Heart right ventricle (tissue), 16 donors: ENCODE measurements at places on chromosomes 7 and 10. TPM values are rescaled to one million over a fixed set of nuclear protein-coding genes. Genes with fewer than 3 reads are reported as not detected.
A peak's percentile ranks its signal among the peaks of the same experiment; 100 is the strongest.

Gene MOGAT3
- not detected for polyA plus RNA-seq

- no peak for DNase-seq
Measured at GRCh38 chr7:100175296-100175935, 1.8 kb downstream of the GPC2 start.

GRCh38 chr7:98165827-98166667 lies 45.2 kb upstream of the BHLHA15 start:
- peak; percentile 50 for DNase-seq

Gene KIF11
- 0.20 TPM for polyA plus RNA-seq

GRCh38 chr7:27193335-27194001 lies 6.4 kb downstream of the HOXA13 start:
- no peak for DNase-seq

DNA sequence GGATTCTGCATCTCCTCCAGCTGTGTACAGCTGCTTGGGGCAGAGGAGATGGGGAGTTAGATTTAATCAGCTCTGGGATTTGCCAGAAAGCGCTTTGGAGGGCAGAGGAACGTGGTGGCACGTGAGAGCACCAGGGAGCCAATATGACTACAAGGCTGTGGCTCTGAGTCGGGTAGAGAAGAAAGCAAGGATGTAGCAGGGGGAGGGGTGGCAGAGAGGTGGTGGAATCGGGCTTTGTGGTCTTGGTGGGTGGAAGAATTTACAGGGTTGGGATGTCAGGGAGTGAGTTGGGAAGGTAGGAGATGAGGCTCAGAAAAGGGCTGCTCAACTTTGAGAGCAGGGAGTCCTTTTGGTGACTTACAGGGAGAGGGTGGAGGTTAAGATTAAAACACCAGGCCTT lies 113.6 kb downstream of the CCNY start:
- no peak for DNase-seq

Gene SEM1
- polyA plus RNA-seq: 86.2 TPM

- DNase-seq: no peak
Measured at GRCh38 chr10:48881937-48882336, 57.7 kb downstream of the LRRC18 start.

Gene SAMD9L
- 6.4 TPM for polyA plus RNA-seq

Gene CHN2
- 15.4 TPM for polyA plus RNA-seq

DNA sequence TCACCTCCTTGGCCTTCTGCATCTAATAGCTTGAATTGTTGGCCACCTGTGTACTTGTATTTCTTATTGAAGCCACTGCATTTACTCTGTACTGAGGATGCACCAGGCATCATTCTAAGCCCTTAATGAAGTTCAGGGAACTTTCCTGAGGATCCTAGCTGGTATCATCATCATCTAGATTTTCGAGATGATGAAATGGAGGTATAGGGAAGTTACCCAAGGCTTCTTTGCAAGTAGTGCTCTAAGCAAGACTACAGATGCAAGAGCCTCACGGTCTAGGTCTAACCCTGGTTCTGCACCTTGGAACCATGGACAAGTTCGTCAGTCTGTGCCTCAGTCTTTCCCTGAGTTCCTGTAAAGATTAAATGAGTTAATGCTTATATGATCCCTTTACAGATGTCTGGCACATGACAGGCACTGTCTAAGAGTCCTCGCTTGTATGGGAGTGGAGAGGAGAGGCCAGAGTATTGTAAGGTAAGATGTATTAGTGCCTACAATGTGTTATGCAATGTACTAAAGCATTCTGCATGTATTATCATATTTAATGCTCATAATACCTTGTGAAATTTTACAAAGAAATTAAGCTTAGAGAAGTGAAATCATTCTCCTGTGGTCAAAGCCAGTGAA lies 145.1 kb downstream of the KCNMA1 start:
- DNase-seq: no peak

Gene CARD11
- 0.22 TPM for polyA plus RNA-seq

Gene VGF
- polyA plus RNA-seq: 0.17 TPM

Gene TNS3
- polyA plus RNA-seq: 6.7 TPM

Gene TAS2R3
- polyA plus RNA-seq: not detected

DNA sequence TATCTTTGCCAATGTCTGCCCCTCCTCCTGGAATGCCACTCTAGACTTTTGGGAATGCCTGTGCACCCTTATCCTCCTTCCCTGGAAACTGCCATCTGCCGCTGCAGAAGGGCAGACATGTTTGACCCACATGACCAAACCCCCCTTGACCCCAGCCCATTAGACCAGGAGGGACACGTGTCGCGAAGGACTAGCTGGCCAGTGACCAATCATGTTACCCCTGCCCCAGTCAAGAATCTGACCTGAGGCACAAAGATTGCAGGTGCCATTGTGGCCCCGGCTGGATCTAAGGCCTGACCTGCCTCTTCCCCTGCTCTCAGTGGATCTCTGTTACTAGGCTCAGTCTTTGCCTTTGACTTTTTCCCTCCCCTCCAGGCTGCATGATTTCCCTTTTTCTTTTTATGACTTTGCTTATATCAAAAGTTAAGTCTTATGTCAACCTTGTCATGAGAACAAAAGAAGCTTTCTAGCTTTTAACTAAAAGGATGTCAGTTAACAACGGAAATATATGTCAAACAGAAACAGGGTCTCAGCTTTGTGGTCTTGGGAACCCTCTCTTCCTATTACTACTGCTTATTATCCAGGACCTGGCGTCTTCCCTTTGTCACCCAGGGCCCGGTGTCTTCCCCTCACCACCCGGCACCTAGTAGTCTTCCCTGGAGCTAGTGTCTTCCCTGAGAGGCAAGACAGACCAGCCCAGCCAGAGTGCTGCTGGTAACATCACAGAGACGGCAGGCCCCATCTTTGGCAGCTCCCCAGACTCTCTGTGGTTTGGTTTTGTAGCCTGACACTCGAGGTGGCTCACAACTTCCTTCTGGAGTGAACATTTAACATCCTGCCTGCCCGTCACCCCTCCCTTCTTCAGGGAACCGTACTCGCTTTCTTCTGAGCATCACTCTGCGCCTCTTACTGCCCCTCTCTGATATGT lies 24.4 kb upstream of the PPIF start:
- peak; percentile 36 for DNase-seq

GRCh38 chr7:131844369-131844768 lies 287.9 kb upstream of the PODXL start:
- no peak for DNase-seq

Gene MET
- polyA plus RNA-seq: 4.7 TPM

- no peak for DNase-seq
Measured at GRCh38 chr10:80528185-80528700, 9.5 kb upstream of the SH2D4B start.

Gene CREB5
- polyA plus RNA-seq: 16.7 TPM

DNA sequence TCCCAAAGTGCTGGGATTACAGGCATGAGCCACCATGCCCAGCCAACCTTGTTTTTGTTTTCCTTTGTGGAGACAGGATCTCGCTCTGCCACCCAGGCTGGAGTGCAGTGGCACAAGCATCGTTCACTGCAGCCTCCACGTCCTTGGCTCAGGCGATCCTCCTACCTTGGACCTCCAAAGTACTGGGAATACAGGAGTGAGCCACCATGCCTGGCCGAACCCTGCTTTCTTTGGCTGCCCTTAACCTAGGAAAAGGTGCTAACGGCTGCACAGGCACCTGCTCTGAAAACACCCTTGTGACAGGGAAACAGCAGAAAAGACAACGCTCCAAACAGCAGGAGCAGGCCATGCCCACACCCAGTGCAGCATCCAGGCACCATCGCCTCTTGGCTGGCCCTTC lies 71.9 kb downstream of the OAT start:
- DNase-seq: no peak

- no peak for DNase-seq
Measured at GRCh38 chr7:103240806-103241205, 56.4 kb upstream of the PMPCB start.

DNA sequence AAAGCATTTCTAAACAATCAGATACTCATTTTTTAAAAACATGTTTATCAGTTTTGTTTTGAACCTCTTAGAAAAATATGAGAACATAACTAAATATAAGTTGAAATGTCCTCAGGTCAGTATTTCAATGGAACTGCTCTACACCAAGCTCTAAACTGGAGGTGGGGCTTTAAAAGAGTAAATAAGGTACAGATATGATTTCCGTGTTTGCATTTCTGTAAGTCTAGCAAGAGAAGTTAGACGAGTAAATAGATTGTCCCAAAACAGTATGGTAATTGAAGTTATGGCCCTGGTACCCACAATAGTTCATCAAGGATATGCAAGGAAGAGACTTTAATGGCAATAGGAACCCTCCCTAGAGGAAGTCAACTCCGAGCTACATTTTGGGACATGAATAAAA lies 115.1 kb upstream of the AKR1E2 start:
- DNase-seq: no peak

DNA sequence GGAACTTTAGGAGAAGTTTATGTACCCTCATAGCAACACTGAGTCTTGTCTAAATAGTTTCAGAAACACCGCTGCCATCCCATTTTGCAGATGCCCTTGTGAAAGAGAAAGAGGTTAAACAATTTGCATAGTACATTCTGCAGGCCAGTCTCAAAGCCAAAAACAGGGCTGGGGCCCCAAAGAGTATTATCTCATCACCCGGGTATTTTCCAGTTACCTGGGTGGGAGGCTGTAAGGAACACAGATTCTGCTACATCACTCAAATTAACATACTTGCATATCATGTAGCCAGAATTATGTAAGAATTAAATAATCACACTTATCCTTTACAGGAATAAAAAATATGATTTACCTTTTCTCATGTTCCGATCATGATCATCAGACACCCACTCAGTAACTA lies 3.1 kb upstream of the FAM171A1 start:
- DNase-seq: no peak

DNA sequence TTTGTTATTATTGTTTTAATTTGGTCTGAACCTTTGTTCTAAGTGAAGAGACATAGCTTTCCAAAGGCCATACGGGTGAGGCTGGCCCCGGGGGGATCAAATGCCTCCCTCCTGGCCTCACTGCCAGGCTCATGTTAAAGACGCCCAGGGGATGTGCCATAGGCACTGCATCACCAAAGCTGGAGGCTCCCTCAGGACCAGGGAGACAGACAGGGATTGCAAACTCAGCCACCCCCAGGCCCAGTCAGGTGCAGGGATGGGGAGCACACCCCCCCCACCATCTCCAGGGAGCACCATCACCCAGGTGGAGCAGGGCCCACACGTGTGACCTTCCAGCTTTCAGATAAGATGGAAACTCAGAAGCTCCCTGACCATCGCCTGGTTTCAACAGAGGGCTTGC lies 96.0 kb upstream of the DNAAF5 start:
- DNase-seq: no peak

Gene SFTPA1
- polyA plus RNA-seq: not detected

DNA sequence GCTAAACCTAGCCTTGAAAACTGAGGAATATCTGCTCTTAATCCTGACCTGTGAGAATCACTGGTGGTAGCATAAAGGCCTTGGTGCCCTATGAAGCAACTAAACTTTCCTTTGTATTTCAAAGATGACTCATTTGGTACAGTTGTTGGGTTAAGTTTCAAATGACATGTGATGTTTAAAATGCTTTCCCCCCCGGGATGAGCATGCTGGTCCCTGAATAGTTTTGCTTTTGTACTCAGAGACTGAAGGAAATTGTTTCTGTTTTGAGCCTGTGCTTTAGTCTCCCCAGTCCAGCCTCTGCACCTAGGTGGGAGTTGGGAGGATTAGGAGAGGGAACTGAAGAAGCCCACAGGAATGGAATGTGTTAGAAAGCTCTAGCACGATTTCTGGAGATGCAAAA lies 258.9 kb upstream of the NPY start:
- DNase-seq: no peak

DNA sequence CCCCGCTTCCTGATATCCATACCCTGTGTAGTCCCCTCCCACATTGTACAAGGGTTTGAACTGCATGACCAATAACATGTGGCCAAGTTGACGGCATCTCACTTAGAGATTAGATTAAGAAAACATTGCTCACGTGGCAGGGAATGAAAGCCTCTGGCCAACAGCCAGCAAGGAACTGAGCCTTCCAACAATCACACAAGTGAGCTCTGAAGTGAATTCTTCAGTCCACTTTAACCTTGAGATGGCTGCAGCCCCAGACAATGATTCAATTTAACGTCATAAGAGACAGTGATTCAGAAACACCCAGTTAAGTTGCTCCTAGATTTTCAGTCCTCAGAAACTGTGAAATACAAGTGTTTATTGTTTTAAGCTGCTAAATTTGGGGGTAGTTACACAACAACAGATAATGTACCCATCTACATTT lies 165.9 kb upstream of the PLXNA4 start:
- DNase-seq: peak; percentile 21

DNA sequence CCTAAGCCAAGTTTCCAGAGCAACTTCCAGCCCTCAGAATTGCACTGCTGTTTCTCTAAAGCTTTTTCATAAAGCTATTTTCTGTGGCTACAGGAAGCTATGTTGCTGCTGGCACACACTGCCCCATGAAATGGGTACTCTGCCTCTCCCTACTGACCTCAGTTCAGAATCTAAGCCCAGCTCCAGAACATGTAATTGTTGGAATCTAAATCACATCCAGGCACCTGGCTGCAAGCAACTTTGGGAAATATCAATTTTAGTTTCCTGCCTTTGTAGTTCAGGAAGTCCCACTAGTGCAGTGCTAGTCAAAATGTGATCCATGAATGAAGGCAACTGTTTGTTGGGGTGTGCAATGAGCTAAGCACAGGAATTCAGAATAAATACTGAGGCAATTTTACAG lies 226.2 kb downstream of the THSD7A start:
- no peak for DNase-seq

Gene ENTPD1
- polyA plus RNA-seq: 4.2 TPM

DNA sequence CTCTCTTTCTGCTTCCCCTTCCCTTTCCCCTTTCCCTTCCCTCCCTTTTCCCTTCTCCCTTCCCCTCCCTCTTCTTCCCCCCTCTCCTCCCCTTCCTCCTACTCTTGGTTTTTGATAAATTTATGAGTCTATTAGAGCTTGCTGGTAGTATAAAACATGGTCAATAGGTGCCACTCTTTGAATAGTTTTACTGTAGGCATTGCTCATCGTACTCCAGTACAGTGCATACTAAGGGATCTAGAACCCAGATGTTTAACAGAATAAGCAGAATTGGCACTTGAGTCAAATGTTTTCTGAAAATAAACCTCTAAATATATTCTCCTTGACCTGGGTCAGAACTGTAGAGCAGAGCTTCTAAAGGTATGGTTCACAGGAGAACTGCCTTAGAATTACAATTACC lies 126.7 kb downstream of the SORCS3 start:
- no peak for DNase-seq

Gene LBX1
- not detected for polyA plus RNA-seq

DNA sequence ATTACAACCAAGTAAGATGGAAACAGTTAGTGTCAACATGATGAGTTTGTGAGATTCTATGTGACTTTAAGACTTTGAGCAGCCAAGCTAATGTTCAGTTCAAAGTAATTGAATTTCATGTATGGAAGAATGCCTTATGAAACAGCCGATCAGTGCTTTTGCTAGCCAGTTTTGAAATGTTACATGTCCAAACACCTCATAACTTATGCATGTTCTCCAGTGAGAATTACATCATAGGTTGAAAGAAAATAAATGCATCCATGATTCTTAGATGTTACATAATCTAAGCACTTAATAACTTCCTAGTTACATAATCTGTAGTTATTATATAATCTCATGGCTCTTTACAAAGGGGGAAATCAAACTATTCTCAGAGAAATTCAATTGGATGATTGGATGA lies 211.3 kb downstream of the BICC1 start:
- DNase-seq: no peak
